ENCODE measurements at places on chromosomes 12 and 14. TPM values are rescaled to one million over a fixed set of nuclear protein-coding genes. Genes with fewer than 3 reads are reported as not detected.

DNA sequence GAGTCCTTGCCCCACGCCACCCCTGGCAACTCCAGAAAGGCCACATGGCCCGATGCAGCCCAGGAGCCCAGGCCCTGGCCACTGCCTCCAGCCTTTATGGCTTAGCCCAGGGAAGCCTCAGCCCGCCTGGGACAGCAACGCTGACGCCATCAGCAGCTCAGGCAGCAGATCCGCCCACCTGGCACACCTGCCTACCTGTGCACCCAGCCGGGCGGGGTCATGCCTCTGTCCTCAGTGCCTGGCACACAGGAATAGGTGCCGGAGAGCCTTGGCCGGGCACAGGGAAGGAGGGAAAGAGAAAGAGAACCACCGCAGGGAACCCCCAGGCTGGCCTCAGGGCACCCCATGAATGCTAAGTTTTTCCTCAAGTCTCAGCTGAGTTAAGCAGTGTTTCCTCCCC lies 21.1 kb downstream of the BEGAIN start:
- no peak for DNase-seq

DNA sequence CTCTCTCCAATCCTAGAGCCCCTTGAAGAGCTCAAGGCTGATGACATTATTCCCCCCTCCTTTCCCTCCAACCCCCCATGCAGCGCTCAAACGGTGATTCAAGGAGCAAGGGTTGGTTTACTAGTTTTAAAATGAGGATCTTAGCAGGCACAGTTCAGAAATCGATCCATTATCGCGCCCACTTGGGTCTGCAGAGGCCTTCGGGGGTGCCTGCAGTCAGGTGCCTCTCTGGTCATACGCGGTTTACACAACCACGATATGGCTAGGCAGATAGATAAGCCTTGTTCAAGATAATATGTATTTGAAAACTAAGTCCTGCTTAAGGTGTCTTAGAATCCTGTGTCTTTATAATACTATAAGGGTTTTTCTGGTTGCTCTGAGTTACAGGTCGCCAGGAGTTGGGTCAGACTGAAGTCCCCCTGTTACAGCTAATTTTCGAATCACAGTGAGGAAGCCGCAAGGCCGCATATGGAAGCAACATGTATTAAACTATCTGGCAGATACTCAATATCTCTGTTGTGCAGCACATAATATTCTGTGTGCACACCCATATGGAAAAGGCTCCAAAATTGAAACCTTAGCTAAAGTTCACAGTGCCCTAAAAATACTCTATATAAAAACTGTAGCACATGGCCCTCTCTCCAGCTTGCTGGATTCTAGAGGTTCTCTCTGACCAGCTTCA lies 10.0 kb downstream of the BHLHE41 start:
- no peak for DNase-seq

DNA sequence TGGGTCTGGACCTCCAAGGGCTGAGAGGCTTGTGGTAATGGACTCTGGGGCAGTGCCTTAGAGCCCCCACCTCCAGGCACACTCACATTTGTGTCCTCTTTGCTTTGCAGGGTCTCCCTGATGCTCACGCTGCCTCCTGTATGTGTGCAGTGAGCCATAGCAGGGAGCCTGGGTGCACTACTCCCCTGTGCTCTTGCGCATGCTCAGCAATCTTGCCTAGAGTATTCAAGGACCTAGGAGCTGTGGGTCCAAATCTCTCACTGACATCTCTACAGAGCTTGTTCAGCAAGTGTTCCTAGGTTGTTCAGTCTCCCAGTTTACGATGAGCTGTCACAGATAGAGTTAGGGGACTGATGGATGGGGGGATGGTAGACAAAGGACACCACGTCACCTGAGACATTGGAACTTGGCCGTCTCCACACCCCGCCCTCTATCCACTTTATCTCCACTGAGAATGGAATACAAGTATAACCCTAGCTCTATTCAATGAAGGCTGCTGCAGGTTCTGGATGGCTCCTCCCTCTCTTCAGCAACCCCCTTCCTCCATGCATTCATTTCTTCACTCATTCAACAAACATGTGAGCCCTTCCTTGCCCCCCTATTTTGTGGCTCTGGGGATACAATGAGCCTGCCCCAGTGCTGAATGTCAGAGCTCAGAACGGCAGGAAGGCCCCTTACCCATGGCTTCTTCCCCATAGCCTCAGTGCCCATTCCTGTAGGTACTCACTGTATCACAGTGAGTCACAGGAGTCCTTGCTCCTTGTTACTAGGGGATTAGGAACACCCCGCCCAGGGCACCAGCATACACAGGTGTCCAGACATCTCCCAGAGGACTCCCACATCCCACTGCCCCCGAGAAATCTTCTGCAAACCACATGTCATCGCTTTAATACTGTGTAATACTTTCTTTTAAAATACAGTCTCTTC lies 31.2 kb downstream of the FIGNL2 start:
- no peak for DNase-seq

Gene WNK1
- total RNA-seq, result 82.9 TPM

Gene PIK3C2G
- total RNA-seq, result 0.27 TPM

Measured in sigmoid colon (tissue), 7 donors.